GM23338 (cell line): ENCODE measurements at places on chromosomes 16 and 17. TPM values are rescaled to one million over a fixed set of nuclear protein-coding genes. Genes with fewer than 3 reads are reported as not detected.

KCNH6 gene
- total RNA-seq: 2.8 and 3.0 TPM in 2 replicates

KRTAP4-5 gene
- not detected in 2 replicates for total RNA-seq

SDR42E2 gene
- total RNA-seq: 0.08 TPM in 1 of 2 replicates, not detected in the other

BEAN1 gene
- 0.07 TPM in 1 of 2 replicates, not detected in the other for total RNA-seq

ZNF75A gene
- 31.3 and 36.9 TPM in 2 replicates for total RNA-seq

CACNG1 gene
- total RNA-seq: not detected in 2 replicates

CDH1 gene
- total RNA-seq: 142 TPM in 2 replicates

SLC35G3 gene
- not detected in 2 replicates for total RNA-seq

CARHSP1 gene
- 286 and 301 TPM in 2 replicates for total RNA-seq

SLC35G6 gene
- total RNA-seq: not detected in 2 replicates

CCDC57 gene
- total RNA-seq: 6.7 and 16.3 TPM in 2 replicates

TOM1L1 gene
- total RNA-seq: 58.0 and 68.0 TPM in 2 replicates

GRCh38 chr16:21227866-21228265, 5.6 kb upstream of the ANKS4B start:
- DNase-seq: no peak

GRCh38 chr16:24700549-24701392, 28.7 kb upstream of the TNRC6A start:
- peak; percentile 64 for DNase-seq

DNA sequence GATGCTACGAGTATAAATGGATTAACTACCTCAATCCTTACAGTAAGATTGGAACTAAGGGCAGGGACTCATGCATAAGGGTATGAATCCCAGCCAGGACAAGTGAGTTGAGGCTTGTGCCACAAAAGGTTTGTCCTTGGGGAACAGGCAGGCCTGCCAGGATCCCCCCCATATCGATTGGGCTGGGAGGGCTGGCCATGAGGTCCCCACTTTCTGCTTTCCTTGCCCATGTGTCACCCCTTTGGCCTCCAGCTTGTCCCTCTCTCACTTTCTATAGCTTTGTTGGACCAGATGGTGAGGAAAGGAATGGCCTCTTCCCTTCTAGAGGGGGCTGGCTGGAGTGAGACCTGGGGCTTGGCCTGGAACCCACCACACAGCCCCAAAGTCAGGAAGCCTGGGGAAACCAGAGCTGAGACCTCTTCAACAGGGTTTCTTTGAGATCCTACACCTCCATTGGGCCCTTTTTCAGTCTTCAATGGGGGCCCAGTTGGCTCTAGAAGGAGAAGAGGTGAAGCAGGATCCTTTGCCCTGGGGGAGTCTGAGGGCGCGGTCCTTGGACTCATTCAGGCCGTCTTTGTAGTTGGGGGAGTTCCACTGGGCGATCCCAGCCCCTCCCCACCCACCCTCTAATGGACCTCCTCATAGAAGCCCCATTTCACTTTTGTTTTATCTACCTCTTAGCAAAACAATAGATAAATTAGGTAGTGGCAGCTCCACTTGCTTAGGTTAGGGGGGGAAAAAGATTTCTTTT, 57.3 kb downstream of the IGF2BP1 start:
- no peak for DNase-seq

DNA sequence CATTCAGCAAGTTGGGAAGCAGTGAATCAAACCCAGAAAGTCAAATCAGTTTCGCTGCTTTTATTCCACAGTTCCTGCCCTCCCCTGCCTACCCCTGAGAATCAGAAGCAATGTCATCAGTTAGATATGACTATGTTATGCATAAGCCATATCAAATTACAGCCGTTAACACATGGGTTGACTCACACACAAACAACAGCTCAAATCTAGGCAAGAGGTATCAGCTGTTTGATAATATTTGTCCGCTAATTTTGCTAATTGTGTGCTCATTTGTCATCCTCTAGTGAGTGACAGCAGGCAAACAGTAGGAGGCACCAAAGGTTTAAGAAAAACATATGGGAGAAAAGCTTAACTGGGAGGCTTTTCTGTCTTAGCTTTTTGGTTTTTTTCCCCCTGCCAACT, 327.4 kb upstream of the CCL2 start:
- peak; percentile 24 for DNase-seq

DNA sequence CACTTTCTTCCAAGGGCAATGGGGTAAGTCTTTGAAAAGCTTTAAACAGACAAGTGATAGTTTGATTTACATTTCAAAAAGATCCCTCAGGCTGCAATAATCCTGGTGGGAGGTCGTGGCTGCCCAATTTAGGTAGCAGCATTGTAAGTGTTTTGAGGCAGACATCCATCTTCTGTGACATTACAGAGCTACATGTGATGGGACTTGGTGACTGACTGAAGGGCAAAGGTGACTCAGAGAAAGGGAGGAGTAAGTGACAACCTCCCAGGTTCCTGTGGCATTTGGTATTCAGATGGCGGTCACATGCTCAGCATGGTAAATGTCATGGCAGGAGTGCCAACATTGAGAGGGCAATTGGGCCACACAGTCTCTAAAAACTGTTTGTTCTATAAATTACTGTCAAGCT, 26.5 kb downstream of the STAT3 start:
- no peak for DNase-seq

DNA sequence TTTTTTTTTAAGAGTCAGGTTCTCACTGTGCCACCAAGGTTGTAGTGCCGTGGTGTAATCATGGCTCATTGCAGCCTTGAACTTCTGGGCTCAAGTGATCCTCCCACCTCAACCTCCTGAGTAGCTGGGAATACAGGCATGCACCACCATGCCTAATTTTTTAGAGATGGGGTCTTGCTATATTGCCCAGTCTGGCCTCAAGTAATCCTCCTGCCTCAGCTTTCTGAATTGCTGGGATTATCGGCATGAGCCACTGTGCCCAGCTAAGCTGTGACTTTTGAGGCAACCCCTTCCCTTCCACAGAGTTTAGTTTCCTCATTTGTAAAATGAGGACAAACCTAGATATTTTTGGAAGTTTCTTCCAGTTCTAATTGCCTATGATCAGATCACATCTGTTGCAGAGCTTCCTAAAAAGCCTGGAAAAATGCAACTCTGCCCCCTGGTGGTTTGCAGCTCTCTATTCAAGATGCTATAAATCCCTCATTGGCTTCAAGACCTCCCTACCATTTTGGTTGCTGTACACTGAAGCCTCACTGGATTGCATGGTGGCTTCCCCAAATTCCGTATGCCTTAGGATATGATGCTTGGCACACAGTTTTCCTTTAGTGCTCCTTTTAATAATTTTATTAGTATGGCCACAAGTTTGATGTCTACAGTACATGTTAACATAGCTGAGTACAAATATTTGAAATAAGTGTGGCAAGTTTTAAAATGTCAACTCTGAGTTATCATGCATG, 19.3 kb downstream of the GDE1 start:
- DNase-seq: peak; percentile 90

- DNase-seq: peak; percentile 66
These were observed 223.2 kb upstream of the DYNLRB2 start for GRCh38 chr16:80317599-80318037.

DNA sequence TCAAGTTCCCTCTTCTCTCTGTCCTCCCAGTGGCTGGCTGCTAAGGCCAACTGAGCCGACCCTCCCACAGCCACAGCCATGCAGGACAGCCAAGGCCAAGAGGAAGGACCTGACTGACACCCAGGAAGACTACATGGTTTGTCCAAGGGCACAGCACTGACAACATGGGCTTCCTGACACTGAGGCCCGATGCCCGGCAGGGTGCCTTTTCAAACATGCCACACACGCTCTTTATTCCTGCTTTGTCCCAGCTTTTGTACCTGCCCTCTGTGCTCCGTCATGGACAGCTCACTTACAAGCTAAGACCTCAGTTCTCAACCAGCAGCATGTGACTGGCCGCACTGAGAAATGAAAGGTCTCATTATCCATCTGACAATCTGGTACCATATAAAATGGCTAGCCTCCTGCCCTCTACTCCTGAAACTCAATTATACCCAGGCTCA, 45.8 kb downstream of the TEX2 start:
- DNase-seq: no peak

DNA sequence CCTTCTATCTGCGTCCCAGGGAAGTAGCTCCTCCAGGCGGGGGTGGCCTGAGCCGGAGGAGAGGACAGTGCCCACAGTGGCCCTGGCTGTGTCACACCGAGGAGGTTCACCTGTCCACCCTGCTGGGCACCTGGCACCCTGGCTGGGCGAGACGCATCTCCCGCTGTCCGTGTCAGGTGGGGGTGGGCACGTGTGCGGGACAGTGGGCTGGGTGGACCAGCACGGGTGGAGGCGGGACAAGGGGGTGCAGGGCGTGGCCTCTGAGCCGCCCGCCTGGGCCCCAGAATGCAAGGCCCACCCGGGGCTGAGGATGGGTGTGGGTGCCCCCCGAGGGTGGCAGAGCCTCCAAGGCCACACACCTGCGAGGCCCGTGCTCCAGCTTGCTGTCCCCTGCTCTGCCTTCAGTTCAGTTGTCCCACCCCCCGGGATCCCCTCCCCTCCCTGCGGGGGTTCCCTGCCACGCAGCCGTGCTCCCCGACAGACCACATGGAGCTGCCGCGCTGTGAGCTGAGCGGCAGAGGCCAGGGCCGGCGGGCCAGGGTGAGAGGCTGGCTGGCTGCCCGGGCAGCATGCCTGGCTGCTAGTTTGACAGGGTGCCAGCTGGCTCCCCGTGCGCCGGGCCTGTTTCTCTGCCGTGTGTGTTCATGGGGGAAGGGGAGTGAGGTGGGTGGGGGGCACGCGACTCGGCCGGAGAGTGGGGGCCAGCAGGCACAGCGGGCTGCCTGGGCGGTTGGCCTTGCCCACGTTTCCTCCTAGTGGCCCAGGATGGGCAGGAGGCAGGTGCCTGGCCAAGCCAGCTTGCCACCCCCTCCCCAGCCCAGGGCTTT, 33.9 kb downstream of the BAHCC1 start:
- no peak for DNase-seq

DNA sequence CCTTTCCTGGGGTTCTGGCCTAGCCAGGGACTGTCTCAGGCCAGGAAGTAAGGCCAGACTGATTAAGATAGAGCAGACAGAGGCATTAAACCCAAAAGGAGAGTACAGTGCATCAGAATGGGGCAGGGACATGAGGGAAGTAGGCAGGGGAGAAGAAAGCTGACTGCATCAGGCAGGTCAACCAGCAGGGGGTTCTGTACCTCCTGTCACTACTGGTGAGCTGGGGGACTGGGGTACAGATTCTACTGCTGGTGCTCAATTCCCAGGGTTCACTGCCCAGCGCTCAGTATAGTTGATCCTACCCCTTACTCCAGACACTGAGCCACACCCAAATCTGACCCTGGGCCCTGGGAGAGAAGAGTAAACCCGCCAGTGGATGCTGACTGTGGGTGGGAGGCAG, 12.9 kb upstream of the MTMR4 start:
- peak; percentile 40 for DNase-seq

- peak; percentile 69 for DNase-seq
These were observed 963 bp upstream of the APRT start for GRCh38 chr16:88812513-88813268.

DNA sequence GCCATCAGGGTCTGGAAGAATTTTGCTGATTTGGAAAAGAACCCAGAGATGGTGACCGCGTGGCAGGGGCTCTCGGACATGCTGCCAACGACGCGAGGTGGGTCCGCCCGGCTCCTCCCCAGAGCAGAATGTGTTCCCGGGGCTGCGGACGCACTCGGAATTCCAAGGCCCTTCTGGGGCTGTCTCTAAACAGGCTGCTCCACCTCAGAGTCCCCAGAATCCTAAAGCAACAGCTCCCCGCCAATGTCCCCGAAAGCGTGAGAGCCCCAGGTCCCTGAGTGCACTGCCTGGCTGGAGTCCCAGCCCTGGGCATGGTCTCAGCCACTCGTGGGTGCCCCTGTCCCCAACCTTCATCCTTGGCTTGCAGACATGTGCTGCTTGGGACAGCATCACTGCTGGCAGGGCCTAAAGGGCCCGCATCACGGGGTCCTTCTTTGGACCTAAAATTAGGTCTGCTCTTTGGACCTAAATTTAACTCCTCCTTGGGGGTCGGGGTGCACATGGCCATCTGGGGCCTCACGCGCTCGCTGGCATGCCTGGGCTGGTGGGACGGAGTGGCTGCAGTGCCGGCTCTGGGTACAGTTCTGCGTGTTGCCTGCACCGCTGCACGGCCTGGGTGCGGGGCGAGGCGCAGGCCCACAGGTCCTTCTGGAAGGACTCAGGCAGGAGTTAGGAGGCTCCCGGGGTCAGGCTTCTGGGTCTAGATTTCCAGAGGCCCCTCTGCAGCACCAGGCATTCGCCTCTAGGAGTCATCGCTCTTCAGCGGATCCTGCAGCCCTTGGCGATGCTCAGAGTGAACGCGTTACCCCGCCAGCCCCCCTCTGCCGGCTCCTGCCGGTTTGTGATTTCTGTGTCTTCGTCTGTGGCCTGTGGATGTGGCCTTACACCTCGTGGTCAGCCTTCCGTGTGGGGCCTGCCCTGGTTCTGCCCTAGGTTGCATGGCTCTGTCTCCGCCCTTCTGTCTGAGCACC, 41.9 kb upstream of the CHMP6 start:
- peak; percentile 65 for DNase-seq
